Epithelial cell of proximal tubule (primary cell): ENCODE measurements at places on chromosomes 16 and 17.

DNA sequence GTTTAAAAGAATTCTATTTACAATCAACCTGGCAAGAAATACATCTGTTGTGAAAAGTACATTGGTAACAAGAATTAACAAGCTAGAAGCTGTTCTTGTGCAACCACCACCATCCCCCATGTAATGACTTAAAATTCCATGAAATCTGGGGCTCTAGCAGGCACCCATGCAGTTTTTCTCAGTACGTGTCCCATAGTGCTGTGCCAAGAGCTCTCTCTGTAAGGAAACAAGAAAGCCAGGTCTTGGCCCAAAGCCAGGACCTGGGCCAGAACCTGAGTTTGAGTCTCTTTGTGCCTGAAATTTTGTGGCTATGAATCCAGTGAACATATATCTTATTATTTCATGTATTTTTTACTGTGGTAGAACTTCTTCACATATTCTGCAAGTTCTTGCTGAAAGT lies 46.6 kb downstream of the NUP93 start:
- DNase-seq: no peak

DNA sequence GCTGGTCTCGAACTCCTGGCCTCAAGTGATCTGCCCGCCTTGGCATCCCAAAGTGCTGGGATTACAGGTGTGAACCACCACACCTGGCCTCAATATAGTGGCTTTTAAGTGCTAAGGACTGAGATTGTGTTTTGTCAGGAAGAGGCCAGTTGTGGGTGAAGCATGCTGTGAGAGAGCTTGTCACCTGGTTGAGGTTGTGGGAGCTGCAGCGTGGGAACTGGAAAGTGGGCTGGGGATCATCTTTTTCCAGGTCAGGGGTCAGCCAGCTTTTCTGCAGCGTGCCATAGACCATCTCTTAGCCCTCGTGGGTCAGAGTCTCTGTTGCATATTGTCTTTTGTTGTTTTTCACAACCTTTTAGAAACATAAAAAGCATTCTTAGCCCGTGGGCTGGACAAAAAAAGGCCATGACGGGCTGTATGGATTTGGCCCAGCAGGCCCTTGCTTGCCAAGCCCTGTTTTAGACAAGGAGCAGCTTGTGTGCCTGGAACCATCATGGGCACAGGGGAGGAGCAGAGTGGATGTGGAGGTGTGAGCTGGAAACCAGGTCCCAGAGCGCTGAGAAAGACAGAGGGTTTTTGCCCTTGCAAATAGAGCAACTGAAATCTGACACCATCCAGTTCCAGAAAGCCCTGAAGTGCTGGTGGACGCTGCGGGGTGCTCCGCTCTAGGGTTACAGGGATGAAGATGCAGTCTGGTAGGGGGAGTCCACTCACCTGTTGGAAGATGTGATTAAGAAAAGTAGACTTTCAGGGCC lies 5.5 kb downstream of the BIRC5 start:
- no peak for DNase-seq

DNA sequence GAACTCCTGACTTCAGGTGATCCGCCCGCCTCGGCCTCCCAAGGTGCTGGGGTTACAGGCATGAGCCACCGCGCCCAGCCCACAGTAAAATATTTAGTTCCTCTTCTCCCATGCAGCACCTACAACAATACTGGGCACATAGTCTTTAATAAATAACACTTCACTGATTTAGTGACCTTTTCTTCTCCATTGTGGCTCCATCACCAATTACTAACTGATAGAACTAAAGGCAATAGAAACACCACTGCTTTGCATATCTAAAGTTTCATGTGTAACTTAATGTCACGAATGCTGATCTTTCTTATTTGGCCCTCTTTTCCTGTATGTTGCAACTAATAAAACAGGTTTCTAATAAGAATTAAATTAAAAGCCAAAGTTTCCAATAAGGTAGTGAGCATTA lies 38.9 kb downstream of the TRIM37 start:
- no peak for DNase-seq

- DNase-seq: no peak
Observed at GRCh38 chr16:23570992-23571632, 13.6 kb downstream of the UBFD1 start.

DNA sequence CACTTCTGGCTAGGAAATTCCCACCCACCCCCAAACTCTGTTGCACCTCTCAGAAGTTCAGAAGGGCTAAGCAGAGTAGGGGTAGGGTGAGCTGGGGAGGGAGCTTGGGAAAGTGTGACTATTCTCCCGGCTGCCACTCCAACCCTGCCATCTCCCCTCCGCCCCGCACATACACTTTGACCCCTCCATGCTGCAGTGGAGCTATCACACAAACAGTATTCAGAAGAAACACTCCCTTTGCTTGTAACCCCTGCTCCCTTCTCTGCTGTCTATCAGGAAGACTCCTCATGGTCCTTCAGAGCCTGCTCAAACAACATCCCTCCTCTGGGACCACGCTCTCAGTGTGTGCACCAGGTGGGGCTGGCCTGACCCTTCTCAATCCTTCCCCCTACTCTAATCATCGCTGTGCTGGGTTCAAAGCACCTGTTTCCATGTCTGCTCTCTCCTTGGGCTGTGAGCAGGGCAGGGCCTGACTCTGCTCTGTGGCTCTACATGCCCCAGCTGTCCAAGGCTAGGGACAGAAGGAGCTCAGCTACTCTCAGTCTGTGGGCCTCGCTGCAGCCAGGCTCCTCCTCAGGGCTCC lies 8.6 kb downstream of the SLC13A5 start:
- DNase-seq: no peak

GRCh38 chr17:45958994-45959665 lies 39.9 kb upstream of the STH start:
- no peak for DNase-seq

GRCh38 chr16:8655184-8655717 lies 19.2 kb upstream of the ABAT start:
- no peak for DNase-seq

DNA sequence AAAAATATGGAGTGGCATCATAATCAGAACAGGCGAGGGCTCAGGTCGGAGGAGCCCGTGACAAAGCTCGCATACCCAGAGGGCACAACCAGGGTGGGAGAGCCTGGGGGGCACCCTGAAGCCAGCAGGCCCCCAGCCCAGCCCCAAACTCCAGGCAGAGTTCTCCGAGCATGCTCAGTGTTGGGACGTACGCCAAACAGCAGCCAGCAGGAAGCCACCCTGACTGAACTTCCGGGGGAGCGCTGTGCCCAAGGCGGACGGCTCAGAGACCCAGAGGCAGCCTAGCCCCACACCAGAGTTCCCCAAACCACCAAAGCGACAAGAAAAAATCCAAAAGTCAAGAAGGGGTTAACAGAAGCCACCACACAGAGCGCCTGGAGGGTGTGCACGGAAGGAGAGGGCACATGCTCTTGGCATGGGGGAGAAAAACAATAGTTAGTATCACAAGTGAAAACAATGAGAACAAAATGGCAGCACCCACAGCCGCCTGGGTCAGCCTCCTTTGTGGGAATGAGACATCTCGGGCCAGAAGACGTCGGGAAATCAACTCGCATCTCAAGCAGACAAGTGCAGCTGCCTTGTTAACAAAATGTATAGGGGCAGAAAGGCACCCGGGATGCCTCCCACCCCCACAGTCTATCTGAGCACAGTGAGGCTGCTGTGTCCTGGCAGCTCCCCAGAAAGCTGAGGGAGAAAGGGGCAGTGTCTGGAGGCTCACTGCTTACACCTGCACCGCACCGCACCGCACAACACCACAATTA lies 11.9 kb downstream of the EXOC7 start:
- no peak for DNase-seq
